ENCODE measurements at places on chromosomes 6 and 20. TPM values are rescaled to one million over a fixed set of nuclear protein-coding genes. Genes with fewer than 3 reads are reported as not detected.

- no peak for DNase-seq
Measured at GRCh38 chr20:50792708-50793574, 1.9 kb upstream of the BCAS4 start.

DNA sequence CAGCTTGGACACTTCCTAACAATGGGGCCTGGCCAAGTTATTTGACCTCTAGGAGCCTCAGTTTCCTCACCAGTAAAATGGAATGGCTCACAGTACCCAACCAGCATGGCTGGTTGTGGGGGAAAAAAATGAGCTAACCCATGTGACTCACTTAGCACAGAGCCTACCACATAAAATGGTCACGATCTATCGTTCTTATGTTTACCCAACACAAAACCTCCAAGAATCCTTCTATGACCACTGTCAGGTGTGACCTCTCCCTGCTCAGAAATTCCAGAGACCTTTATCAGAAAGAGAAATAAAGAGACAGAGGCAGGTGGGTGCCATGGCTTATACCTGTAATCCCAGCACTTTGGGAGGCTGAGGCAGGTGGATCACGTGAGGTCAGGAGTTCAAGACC, 39.4 kb downstream of the BPIFB1 start:
- peak; percentile 27 for DNase-seq

DNA sequence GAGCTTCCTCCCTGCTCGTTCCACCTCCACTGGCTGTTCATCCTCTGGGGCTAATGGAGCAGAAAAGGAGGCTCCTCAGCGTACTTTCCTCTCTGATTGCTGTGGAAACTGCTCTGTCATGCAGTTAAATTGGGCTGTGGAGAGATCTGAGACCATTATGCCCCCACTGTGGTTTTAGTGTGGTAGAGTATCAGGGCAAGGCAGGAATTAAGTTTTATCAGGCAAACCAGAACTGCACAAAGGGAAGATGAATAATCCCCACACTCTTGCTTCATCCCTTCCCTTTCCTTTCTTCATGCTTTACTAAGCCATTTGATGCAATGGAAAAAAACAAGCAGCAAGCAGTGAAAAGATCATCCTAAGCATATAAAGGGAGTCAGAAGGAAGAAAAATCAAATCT, 11.9 kb upstream of the ME1 start:
- peak; percentile 44 for DNase-seq

DNA sequence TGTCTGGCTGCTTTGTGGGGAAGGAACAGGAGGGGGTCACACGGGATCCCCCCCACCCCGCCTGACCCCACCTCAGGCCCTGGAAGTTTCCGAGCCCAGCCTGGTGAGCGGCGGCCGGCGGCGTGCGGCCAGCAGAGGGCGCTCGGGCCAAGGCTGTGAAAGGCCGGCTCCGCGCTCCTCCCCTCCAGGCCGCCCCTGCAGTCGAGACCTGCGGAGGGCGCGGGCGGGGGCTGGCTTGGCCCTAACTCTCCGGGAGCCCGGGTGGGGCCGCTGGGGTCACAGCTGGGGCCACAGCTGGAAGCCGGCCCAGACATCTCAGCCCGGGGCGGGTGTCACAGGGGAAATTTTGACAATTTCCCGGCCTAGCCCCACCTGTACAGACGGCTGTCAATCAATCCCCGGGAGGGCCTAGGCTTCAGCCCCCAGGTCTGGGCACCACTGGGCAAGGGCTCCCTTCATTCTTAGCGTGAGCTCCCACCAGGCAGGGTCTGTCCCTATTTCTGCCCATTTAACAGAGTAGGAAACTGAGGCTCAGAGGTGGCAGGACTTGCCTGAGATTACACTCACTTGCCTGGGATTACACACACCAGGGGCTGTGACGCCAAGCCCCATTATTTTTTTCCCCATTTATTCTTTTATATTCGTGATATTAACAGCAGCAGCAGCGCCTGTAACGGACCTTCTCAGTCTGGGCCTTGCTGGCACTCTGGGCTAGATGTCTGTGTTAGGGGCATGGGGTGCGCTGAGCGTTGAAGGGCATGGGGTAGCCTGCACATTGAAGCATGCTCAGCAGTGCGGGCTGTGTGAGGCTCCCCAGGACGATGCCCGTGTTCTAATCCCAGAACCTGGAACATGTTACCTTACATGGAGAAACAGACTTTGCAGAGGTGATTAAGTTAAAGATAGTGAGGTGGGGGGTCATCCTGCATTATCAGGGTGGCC, 23.0 kb downstream of the ZBP1 start:
- DNase-seq: no peak

Gene MATN4
- 0.26 TPM for total RNA-seq

- peak; percentile 23 for DNase-seq
Measured at GRCh38 chr6:41497994-41498393, 48.2 kb upstream of the FOXP4 start.

- peak; percentile 60 for DNase-seq
Measured at GRCh38 chr6:36751091-36751490, 53.5 kb downstream of the RAB44 start.

Gene PRPH2
- total RNA-seq: under 0.01 TPM

DNA sequence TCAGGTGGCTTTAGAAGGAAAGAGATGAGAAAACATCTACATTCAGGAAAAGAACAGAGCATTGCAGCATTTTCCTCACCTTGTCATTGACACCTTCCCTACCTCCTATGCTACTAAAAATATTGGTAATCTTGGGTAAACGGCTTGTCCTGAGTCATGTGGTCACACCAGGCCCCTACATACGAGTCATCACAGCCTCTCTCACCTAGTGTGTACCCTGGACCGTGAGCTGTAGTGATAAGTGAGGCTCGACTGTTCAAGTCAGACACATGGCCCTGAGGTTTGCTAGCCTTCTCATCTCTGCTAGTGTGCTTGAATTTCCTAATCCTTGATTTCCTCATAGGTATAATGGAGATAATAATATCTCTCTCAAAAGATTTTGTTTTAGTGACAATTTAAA, 29.6 kb upstream of the TMEM244 start:
- peak; percentile 63 for DNase-seq

DNA sequence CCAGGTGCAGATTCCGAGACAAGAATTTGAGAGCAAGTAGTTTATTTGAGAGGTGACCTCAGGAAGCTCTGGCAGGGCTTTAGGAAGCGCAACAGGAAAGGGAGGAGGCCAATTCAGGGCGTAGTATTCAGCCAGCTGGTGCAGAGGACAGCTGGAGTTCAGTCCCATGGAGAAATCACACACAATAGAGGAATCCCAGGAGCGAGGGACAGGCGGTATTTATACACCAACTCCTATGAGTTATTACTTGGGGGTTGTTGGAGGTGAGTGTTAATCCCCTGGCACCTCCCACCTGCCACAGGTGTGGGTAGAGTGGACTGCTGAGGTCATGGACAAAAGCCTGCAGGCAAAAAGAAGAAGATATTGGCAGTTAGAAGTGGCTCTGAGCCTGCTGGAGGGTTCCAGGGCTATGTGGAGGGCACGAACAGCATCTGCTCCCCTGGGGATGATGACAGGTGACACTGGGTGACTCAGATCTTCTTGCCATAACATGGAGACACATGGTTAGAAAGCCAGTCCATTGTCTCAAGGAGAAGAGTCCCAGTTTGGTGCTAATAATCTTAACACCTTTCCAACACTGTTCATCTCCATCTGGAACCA, 13.9 kb upstream of the SULF2 start:
- DNase-seq: no peak

- no peak for DNase-seq
Measured at GRCh38 chr6:44102527-44102926, 24.7 kb downstream of the MRPL14 start.

Gene TNFAIP3
- 2.1 TPM for total RNA-seq

DNA sequence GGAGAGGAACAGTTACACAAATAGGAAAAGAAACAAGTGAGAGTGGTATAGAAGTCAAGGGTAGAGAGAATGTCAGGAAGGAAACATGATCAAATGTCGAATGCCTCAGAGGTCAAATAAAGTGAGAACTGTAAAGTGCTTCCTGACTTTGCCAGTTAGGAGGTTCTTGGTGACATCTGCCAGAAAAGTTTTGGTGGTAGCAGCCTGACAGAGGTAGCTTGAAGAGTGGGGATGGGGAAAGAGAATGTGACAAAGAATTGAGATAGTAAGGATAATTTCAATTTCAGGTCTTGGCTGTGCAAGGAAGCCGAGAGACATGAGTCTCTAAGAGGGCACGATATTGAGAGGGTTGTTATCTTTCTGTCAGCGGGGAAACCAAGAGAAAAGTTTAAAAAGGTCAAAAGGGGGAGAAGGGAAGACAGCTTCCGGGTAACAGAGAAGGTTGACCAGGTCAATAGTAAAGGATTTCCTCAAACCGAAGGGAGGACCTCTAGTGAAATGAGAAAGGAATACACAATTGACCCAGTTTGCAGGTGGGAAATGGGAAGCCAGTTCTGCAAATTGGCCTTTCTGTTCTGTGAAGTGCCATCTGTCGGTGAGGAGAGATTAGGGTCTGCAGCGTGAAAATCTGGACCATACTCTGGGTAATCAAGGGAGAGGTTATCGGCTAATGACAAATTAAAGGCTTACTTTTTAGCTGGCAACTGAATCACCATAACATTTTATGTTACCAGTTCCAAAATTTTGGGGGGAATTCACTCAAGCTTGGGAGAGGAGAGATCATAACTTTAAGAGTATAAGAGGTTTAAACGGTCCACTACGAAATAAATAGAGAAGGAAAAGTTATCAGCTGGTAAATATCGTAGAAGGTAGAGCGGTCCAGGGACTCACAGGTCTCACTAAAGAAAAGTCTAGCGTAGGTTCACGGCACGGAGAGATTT, 973 bp upstream of the BRD2 start:
- DNase-seq: peak; percentile 59

Gene APCDD1L
- total RNA-seq: not detected

GRCh38 chr6:85458782-85459181, 8.9 kb downstream of the NT5E start:
- no peak for DNase-seq

DNA sequence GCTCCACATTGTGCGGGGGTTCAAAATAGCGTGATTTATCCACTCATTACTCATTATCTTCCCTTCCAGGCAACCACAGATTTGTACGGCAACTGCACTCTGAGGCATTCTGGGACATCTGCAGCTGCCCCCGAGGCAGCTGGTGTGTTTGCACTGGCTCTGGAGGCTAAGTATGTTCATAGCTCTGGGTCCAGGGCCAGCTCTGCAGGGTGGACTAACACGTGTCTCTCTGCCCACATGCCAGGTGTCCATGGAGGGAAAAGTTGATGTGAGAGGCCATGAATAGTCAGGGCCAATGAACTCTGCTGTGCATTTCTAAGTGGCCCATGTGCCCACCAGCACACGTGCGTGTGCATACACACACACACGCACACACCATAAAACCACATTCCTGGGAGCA, 74.9 kb downstream of the BFSP1 start:
- no peak for DNase-seq

GRCh38 chr6:109406196-109406595, 23.9 kb upstream of the CD164 start:
- peak; percentile 72 for DNase-seq

GRCh38 chr20:45374101-45374467, 4.0 kb downstream of the TP53TG5 start:
- DNase-seq: no peak

GRCh38 chr6:129786548-129786947, 74.6 kb downstream of the TMEM244 start:
- DNase-seq: peak; percentile 48

DNA sequence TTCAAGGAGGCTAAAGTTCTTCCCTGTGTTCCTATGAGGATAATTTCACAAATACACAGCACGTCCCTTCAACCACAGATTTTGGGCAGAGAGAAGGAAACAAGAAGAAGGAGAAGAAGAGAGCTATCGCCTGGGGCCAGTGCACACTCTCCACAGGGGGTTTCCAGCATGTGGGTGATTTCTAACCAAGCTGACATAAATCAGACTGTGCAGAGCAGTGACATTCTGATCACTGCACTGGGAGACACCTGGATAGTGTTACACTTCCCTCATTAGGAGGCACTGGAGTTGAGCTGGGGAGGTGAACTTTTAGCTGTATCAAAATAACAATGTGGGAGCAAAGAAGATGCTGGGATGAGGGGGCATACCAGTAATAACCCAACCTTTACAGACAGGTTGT, 71.8 kb upstream of the CENPW start:
- no peak for DNase-seq

- no peak for DNase-seq
Measured at GRCh38 chr6:134469702-134470456, 152.0 kb upstream of the SGK1 start.

Gene HLA-DPA1
- 1.1 TPM for total RNA-seq

Gene TMEM170B
- 0.13 TPM for total RNA-seq

DNA sequence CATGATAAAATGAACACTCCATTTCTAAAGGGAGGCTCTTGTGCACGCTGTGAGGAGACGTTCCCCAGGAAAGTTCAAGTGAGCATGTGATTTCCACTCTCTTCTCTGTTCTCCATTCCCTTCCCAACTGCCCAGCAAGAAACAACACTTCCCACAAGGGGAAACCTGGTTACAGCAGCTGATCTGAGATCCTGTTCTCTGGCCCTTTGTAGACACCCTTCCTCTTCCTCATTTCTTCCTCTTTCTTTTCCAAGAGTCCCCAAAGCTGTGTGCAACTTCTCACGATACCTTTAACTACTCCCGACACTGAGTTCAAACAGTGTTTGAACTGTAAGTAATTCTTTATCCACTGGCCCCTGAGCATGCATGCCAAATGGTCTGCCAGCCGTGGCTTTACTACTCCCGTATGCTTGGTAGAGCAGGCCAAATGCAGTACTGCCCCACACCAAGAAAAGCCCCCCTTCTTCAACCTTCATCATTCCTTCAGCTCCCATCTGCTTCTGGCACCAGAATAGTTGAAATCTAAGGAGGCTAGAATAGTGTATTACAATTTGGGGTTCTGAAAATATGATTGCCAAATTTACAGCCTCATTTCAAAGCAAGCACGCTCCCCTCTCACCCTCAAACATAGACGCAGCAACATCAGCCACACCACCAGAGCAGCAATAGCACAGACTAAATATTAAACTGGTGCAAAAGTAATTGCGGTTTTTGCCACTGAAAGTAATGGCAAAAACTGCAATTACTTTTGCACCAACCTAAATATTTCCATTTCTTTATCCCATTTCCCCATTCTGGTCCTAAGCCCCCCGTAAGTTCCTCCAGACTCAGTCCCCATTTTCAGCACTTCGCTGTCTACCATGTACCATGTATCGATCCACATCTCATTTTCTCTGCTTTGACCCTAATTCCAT, 4.3 kb downstream of the HLA-DMB start:
- DNase-seq: no peak

Gene ERVFRD-1
- not detected for total RNA-seq

- peak; percentile 77 for DNase-seq
Measured at GRCh38 chr6:13794184-13794583, 20.2 kb downstream of the MCUR1 start.

Gene GJA10
- total RNA-seq: not detected

Gene PDYN
- total RNA-seq: not detected

Gene CD93
- under 0.01 TPM for total RNA-seq

Gene PBOV1
- not detected for total RNA-seq

All from bronchial epithelial cell (primary cell).